ENCODE measurements at places on chromosomes 5 and 9.
A peak's percentile ranks its signal among the peaks of the same experiment; 100 is the strongest.

DNA sequence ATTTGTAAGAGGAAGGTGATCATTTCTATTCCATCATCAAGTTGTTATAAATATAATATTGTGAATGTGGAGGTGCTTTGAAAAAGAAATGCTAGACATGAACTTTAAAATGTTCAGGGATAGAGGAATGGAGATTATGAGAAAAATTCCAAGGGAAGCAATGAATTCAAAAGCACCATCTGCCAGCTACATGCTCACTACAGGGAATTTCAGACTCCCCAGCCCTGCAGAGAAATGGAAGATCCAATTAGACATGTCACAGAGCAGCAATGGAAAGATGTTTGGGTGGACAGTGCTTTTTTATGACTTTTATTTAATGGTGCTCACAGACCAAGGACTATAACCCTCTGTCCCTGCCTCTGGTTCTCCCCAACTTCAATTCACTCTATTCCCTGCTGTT is 209.7 kb downstream of the ESM1 start:
- no peak for DNase-seq

GRCh38 chr5:135831851-135832555 is 2.5 kb upstream of the SLC25A48 start:
- DNase-seq, result no peak

DNA sequence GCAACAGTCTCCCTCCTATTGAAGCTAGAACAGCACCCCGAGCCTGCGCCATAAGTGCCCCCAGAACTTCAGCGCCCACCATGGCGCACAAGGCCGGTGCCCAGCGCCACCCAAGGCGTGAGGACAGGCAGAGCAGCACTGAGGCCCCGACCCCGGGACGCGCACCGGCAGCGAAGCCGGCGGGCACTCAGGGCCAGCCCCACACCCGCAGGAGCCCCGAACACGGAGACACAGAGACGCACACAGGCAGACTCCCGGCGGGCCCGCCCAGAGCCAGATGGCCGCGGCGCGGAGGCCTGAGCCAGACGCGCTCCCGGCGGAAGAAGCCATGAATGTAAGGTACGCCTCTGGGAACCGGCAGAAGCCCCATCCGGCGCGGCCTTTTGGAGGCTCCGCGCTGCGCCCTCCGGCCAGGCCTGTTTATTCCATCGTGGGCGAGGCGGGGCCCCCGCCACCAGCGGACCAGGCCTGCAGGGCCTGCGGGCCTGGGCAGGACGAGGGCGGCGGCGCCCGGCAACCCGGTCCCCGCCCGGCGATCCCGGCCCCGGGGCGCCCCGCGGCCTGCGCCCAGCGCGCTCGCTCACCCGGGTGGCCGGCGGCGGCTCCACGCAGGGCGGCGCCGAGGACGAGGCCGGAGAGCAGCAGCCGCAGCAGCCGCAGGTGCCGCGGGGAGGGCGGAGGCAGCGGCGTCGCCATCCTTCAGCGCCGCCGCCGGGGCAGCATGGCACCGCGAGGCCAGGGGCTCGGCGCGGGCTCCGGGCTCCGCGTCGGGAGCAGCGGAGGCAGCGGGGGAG is 486 bp downstream of the NPDC1 start:
- DNase-seq, result peak; percentile 26

DNA sequence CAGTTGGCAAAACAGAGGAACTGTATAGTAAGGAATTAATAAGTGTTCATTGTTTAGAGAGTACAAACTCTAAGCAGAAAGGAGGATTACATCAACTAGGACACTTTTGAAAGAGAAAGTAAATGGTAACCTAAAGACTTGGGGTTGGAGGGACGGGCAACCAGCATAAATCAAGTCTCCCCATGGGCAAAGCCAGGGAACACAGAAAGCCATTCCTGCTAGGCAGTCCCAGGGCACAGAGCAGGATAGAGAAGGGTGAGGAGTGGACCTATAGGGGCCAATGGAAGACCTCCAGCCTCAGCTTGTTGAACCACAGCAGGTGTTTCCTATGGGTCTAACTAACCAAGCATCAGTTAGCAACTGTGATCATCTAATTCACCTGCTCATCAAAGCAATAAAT is 9.2 kb upstream of the ERAP1 start:
- DNase-seq, result no peak

- no peak for DNase-seq
These were observed 3.2 kb upstream of the MIGA2 start for GRCh38 chr9:129033216-129033615.

- DNase-seq, result no peak
These were observed 40.4 kb upstream of the SMU1 start for GRCh38 chr9:33116860-33117259.

DNA sequence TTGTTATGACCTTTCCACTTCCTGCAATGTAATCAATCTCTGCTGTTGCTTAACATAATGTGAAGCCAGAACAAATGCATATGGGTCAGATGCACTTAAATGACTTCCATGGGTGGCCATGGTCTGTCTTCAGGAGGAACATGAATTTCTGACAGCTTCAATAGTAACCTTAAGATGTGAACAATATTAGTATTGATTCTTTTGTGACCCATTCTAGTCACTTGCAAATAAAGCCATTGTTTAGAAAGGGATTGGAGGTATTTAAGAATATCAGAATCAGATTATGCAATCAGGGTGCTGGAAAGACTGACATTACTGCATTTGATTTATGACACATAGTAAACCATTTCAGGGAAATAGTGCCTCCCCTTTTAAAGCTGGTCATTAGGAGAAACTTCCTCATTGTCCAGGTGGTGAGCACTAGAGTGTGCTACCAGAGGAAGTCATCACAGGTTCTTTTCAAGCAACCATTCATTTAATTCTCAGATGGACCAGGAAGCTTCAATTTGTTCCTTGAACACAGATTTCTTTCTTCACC is 32.1 kb downstream of the GRIN3A start:
- peak; percentile 13 for DNase-seq

DNA sequence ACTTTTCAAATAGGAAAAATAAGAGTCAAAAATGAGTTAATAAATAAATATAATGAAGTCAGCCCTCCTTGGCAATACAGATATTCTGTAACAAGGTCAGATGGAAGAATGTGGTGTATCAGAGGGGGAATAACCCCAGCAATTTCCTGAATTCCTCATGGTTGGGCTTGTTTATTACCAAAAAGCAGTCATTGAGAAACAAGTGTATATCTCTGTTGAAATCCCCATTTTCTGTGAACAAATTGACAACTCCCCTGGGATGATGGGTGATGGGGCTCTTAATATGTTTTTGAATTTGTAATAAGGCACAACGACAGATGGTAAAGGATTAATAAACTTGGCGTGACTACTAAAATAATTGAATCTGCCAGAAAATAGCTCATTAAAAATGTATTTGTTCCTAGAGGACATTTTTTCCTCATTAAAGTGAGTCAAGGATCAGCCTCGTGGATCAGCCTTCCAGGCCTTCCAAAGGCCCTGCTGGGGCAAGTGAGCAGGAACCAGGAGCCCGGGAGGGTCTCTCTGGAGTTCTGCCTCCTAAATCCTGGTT is 34.2 kb downstream of the THBS4 start:
- no peak for DNase-seq

- DNase-seq, result no peak
These were observed 1.0 kb downstream of the SIT1 start for GRCh38 chr9:35649431-35650340.

DNA sequence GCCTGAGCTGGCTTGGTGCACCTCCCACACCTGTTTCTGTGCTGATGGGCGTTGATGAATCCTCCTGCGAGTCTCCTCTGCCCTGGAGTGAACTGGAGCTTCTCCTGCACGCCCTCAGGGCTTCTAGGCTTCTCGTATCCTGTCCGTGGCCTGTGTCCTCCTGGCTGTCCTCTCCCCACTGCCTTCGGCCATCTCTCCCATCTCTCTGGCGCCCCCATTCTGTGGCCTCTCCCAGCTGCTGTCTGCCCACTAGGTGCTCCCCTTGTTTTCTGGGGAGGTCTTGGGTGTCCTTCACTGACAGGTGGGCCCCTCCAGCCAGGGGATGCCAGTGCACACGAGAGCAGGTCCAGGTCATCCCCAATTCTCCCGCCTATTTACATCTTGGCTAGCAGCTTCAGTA is 28.8 kb downstream of the AHRR start:
- no peak for DNase-seq

GRCh38 chr9:19117039-19117716 is 10.1 kb downstream of the PLIN2 start:
- DNase-seq, result no peak

DNA sequence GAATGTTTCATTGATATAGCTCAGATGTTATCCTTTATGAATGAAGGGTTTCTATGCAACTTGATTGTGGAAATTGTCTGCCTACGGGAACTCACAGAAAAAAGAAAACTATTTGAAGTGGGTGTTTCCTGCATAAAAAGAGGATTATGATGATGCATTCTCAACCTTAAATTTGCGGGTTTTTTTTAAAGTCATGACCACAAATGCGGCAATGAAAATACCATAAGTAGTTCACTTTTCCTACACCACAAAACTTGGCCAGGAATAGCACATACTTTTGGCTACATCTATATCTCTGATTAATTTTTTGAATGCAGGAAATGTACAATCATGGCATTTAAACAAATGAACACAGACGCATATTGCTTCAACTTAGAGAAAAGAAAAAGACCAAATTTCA is 754.7 kb downstream of the DTWD2 start:
- DNase-seq, result no peak

DNA sequence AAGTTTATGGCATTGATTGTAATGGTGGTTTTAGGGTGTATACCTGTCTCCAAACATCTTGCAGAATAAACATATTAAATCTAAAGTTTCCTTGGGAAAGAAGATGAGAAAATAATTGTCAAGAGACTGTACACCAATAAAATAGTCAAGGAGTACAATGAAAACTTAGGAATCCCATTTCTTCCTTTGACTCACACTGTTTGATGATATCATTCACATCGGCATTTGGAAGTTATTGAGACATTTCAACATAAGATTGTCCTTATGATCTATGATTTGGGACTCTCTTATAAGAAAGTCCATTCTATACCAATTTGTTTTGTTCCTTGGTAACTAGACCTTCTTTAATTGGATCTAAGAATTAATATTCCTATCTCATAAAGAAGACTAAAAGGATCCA is 482.7 kb downstream of the RAB3C start:
- no peak for DNase-seq

- no peak for DNase-seq
These were observed 30.1 kb downstream of the MAMDC2 start for GRCh38 chr9:70073756-70074155.

DNA sequence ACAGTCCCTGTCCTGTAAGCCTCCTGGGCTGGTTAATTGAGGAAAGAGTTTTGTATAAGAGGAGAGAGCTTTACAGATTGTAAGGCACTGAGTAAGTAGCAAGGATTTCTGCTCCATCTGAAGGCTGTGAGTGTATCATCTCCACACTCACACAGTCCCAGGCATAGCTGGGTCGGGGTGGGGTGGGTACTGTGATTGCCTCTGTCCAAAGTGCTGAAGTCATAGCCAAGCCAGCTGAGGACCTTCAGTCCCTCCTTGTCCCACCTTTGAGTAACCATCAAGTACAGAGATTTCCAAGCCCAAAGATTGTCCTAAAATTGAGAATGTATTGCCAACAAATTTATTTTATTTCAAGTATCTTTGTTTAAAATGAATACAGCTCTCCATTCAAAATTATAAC is 5.5 kb upstream of the DNAJB5 start:
- no peak for DNase-seq

GRCh38 chr5:82406205-82406773 is 128.1 kb upstream of the RPS23 start:
- peak; percentile 24 for DNase-seq

Measured in NCI-H1092 treated with DMSO at 0.1 percent for 48 hours (cell line).